SW 1271 (cell line): ENCODE measurements at places on chromosomes 16 and 17.
A peak's percentile ranks its signal among the peaks of the same experiment; 100 is the strongest.

DNA sequence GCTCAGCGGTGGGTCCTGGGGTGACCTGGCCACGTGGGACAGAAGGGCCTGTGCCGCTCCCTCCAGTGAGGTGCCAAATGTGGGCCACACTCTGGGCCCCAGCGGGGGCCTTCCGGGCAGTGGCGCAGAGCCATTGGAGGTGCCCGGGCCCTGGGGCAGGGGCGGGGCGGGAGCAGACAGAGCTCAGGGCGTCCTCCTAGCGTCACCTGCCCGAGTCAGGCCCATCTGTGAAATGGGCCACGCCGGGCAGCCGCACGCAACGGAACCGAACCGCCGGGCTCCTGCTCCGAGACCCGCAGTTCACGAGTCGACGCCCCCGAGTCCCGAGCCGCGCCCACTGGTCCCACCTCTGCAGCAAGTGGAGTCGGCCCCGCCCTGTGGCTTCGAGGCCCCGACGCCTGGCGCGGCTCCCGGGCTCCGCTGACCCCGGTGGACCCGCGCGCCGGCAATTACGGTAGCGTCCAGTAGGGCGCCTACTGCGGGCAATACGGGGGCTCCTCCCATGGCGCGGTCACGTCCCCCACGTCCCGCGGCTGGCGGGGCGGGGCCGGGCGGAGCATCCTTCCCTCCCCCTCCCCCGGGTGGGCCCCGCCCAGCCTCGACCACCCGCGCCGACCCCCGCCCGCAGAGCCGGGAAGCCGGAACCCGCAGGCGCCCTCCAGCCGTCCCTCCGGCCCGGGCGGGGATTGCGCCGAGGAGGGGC, 1.9 kb downstream of the SLC16A3 start:
- peak; percentile 70 for DNase-seq

DNA sequence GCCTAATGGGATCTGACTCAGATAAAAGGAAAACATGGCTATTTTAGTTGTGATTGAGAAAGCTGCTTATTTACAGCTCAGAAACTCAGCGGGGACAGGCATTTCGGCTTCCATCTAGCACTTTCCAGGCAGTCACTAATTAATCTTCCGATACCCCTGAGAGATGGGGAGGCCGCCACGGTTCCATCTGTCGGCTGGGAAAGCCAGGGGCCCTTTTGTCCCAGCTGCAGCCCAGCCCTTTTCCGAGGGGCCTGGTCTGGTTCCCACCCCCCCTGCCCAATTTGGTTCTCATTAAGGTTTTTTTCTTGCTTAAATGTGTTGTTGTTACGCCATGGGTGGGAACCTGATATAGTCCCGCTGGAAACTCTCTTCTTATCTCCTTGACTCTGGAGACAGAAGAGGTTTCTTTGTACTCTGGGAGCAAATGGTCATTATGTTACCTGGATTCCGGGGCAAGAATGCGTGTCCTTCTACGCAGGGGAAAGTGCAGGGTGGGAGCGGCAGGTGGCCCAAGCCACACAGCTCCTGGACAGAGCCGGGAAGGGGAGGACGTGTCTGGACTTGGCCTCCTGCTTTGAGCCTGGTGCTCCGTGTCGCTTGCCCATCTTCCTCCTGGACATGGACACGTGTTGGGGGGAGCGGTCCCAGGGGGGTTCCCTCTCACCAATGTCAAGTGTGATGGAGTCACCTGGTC, 50.9 kb upstream of the GSE1 start:
- DNase-seq, result no peak

- DNase-seq, result no peak
These were observed 628 bp downstream of the GABARAPL2 start for GRCh38 chr16:75566758-75567255.

- DNase-seq, result no peak
These were observed 7.1 kb upstream of the TM4SF5 start for GRCh38 chr17:4764595-4764994.

GRCh38 chr17:76918811-76919210, 50.6 kb downstream of the MGAT5B start:
- DNase-seq, result no peak

- no peak for DNase-seq
These were observed 31.6 kb upstream of the BCAS3 start for GRCh38 chr17:60645918-60646523.

DNA sequence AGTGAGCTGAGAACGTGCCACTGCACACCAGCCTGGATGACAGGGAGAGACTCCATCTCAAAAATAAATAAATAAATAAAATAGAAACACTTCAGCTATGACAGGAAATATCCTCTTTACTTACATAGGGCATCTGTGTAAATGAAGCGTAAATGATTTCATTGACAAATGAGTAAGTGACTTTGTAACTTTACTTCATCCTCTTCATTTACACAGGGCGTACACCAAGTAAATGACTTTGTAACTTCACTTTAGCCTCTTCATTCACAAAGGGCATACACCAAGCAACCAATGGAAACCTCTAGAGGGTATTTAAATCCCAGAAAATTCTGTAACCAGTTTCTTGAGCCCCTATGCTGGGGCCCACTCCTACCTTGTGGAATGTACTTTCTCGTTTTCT, 16.2 kb upstream of the KLHDC4 start:
- DNase-seq, result no peak

- no peak for DNase-seq
These were observed 740 bp upstream of the POLR3E start for GRCh38 chr16:22296225-22297113.

GRCh38 chr17:78251773-78252103, 20.3 kb downstream of the TMEM235 start:
- DNase-seq, result no peak

DNA sequence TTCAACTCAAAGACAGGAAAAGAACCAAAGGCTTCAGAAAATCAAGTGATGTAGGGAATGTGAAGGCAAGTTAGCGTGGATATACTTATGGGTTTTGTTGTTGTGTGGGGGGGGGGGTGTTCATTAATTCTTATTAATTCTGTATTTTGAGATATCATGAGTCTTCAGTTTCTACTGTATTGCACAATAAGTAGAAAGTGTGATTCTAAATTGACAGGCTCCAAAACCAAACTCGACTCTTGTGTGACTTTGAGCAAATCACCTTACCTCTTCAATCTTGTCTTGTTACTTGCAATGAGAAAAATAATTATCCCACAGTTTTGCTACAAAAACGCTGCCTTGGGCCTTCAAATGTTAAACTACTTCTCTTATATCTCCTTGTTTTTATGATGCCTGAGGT, 453.9 kb upstream of the GOT2 start:
- DNase-seq, result no peak

- peak; percentile 89 for DNase-seq
These were observed at the start of gene UBE2I for GRCh38 chr16:1308977-1309885. TSS of gene UBE2I (plus strand) at chr16:1309636. CDS start at chr16:1314031, 4,395 bp downstream.

DNA sequence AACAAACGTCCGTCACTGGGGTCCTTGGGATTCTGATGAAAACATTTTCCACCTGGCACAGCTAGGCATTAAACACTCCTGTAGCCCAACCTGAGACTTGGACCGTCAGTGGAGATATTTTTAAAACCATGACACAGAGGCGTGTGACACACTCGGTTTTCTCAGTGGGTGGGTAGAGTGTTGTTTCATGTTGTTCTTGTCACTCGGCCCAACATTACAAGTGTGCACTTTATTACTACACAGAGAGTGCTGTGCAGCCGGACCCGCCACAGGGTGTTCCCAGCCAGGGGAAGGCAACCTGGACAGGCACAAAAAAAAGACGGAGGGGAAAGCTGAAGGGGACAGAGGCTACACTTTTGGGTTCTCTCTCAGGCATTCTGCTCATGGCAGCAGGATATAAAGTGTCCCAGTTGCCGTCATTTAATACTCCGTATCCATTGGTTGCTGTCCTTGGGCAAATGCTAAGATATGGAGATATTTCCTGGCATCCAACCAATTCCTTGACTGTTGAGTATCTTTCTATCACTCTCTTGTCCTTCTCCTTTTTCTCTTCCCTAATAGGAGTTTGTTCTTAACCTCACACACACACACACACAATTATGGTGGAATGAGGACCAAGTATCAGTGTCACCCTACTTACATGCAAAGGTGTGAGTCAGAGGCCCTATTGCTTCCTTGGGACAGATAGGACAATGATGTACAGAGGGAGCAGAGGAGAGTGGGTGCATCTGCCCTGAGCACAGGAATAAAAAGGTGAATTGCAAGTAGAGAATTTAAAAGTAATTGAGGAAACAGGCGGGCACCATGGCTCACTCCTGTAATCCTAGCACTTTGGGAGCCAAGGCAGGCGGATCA, 154.1 kb upstream of the SOX9 start:
- no peak for DNase-seq
